Globus pallidus (tissue), 1 donor: ENCODE measurements at places on chromosomes 2 and 18.
A peak's percentile ranks its signal among the peaks of the same experiment; 100 is the strongest.

- no peak for DNase-seq
Measured at GRCh38 chr2:99802734-99803133, 312.9 kb upstream of the REV1 start.

GRCh38 chr2:203662951-203663350 is 43.5 kb upstream of the CD28 start:
- DNase-seq, result no peak

GRCh38 chr2:238236571-238236970 is 3.3 kb downstream of the HES6 start:
- no peak for DNase-seq

DNA sequence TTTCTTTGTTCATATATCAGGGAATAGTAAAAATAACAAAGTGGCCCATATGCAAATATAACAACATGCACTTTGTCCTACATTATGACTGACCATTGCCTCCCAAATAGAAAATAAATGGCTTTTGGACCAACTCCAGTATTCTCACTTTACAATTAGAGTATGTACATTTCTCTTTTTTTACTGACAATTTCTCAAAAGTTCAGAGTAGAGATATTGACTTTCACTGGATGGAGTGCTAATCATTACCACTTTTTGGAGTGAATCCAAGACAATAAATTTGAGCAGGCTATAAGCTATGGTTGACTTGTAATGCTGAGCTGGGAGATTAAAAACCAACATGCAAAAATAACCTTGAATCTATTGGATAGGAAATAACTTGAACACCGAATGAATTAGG is 987.4 kb downstream of the SUCLG1 start:
- DNase-seq, result no peak

- no peak for DNase-seq
Measured at GRCh38 chr2:137039482-137040152, 274.3 kb downstream of the THSD7B start.

- no peak for DNase-seq
Measured at GRCh38 chr2:199738727-199739412, 112.1 kb downstream of the FTCDNL1 start.

DNA sequence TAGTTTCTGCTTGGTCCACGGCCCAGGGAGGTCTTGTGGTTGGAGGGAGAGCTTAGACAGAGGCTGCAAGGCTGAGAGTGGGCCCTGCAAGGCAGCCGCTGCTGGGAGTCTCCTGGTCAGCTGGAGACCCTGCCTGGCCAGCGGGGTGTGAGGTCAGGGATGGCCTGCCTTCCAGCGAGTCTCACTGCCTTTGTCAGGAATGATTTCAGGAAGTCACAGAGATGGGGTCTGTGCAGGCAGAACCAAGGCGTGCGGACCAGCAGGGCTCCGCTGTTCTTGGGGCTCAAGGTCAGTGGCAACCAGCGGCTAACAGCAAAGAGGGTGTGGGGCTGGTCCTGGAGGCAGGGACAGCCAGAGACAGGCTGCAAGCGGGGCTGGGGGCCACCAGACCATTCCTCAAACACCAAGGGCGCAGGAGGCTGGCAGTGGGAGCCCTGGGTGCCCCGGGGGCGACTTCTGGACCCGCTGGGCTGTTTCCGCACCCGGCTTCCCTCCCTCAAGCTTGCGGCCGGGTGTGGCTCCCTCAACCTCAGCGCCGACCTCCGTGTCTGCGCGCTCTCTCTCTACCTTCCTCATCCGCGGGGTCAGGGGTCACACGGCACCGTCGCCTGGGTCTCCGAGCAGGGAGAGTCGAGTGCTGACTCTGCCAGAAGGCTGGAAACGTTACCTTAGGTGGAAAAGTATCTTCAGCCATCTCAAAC is 124.5 kb upstream of the CTDP1 start:
- no peak for DNase-seq

DNA sequence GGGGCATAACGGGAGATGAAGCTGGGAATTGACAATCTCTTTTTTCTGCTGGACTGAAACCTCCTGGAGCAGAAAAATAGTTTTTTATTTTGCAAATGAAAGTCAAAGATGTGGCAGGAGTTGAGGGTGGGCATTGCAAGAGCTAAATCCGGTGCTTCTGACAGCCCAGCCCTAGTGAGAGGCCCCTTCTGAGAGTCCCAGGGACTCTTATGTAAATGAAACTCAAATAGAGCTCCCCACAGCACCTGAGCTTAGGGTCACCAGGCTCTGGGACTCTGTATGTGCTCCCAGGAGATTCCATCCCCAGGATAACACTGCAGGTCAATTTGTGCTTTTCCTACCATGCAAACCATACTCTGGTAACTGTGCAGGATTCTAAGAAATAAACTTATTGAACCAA is 192.8 kb downstream of the ANKRD30B start:
- no peak for DNase-seq

DNA sequence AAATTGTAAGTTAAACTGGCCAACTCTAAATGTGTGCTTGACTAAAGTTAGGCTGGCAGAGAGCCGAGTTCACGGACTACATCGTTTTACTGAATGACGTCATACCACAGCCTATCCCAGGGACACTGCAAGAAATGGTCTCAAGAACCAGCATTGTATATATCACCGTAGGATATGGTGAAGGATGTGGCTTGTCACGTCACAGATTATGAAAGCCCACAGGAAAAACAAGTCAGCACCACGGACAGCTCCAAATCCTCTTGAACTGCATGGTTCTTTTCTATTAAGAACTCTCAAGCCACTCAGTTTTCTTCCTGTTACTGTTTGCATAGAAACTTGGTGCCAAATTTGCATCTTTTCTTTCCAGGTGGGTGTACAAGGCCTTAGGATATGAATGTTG is 85.1 kb upstream of the ACAA2 start:
- peak; percentile 37 for DNase-seq

GRCh38 chr2:86617738-86618137 is 5.9 kb downstream of the RNF103 start:
- no peak for DNase-seq
